NT2/D1 (cell line): ENCODE measurements at places on chromosomes 11 and 22.

DNA sequence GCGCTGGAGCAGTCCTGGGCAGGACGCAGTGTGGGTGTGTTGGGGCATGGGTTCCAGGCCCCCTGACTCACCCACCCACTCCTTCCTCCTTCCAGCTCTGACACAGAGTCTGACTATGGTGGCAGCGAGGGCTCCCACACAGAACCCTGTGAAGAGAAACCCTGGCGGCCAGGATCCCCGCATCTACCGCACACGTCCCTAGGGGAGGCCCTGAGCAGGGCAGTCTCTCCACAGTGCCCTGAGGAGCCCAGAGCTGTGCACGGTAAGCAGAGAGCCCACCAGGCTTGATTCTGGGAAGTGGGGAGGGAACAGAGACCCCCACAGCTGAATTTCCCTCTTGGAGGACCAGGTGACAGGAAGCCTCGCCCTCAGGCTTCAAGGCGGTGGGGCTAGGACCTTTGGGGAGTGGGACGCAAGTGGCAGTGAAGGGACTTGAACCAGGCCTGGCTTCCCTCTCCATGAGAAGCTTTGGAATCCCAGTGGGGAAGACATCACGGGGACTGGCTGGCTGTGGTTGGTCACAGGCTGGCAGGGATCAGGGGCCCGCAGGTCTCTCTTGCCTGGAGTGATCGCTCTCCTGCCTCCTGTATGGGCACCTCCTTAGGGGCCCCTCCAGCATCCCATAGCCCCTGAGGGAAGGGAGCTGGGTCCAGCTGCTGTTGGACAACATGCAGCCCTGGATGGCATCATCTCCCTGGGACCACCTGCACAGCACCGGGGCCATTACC lies 96.4 kb upstream of the PARVA start:
- no peak for DNase-seq

DNA sequence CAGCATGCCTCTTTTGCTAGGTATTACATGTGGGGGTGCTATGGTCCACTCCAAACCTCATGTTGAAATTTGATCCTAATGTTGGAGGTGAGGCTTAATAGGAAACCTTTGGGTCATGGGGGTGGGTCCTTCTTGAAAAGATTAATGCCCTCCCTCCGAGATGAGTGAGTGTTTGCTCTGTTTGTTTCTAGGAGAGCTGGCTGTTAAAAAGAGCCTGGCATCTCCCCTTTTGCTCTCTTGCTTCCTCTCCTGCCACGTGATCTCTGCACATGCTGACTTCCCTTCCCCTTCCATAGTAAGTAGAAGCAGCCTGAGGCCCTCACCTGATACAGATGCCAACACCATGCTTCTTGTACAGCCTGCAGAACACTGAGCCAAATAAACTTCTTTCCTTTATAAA lies 104.5 kb downstream of the FAT3 start:
- no peak for DNase-seq

DNA sequence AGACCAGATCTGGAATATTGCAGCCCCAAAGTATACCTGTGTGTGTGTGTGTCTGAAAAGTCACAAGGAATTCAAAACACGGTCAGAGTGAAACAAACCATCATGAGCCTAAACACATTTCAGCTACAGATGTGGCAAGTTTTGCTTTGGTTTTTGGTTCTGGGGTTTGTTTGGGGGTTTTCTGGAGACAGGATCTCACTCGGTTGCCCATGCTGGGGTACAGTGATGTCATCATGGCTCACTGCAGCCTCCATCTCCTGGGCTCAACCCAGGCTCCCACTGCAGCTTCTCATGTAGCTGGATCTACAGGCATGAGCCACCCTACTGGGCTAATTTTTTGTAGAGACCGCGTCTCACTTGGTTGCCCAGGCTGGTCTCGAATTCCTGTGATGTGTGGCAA lies 41.4 kb upstream of the PHF21A start:
- DNase-seq, result no peak

DNA sequence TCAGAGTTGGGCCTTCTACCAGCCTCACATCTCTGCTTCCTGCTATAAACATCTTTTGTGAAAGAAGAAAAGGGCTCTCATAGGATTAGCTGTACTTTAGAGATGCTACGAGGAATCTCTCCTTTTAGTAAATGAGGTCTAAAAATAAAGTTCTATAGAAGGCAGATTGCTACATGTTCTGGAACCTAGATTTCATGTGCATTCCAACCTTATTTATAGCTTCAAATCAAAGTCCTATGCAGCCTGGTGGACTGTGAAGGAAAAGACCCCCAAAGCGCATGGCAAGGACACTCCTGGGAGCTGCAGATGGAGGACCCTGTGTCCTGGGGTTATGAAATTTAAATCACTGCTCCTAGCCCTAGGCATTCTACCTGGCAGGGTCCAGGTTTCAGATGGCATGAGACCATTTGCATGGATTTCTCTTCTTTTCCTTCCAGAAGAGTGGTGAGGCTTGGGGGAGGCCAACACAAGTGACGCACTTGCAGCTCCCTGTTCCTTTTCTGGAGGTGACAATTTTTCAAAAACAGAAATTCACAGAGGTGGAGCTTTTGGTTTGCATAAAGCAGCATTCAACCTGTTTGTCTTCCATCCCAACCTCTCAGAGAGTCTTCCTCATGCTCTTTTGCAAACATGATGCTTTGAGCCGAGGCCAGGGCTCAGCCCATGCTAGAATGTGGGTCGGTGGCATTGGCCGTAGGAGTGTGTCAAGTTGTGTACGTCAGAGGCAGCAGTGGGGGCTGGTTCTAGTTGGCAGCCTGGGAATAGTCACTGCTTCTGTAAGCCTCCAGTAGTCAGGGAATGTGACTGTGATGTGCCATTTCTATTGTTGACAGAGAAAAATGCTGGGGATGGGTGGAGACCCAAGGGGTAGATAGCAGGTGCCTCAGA lies 6.3 kb downstream of the CRY2 start:
- no peak for DNase-seq

- DNase-seq, result no peak
Measured at GRCh38 chr22:47933891-47934290, 1171.4 kb downstream of the TBC1D22A start.

- DNase-seq, result no peak
Measured at GRCh38 chr11:43124272-43124935, 187.4 kb upstream of the API5 start.

DNA sequence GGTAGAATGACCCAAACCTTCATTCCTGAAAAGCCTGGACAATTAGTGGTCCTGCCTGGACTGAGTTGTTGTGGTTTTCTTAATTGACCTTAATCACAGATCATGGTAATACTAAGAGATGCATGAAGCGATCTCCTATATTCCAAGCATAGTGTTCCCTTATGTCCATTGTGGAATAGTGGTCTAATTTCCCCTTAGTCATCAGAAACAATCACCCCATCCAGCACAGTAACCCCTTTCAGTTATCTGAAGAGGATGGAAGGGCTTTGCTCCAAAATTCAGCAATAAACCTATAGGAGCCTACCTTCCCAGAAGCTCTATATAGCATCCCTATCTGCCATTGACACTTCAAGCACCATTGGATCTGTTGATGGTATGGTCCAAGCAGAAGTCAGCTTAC lies 6.8 kb upstream of the MS4A5 start:
- no peak for DNase-seq

GRCh38 chr11:115678942-115679341 lies 174.7 kb upstream of the CADM1 start:
- DNase-seq, result no peak

DNA sequence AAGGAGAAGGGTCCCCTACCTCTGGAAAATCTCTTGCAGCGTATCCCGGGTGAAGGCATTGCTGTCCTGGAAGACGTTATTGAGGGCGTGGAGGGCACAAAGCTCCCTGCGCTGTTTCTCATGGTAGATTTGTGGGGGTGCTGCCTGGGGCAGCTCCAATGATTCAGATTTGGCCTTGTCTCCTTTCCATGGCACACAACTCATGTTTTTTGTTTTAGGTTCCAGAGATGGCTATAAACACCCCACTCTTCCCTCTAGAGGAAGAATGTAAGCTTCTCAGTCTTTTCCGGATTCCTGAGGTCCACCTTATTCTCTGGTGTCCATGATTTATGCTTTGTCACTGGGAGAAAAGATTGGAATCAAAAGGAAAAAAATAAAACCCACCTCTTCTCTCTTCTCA lies 959 bp downstream of the JOSD1 start:
- DNase-seq, result no peak

DNA sequence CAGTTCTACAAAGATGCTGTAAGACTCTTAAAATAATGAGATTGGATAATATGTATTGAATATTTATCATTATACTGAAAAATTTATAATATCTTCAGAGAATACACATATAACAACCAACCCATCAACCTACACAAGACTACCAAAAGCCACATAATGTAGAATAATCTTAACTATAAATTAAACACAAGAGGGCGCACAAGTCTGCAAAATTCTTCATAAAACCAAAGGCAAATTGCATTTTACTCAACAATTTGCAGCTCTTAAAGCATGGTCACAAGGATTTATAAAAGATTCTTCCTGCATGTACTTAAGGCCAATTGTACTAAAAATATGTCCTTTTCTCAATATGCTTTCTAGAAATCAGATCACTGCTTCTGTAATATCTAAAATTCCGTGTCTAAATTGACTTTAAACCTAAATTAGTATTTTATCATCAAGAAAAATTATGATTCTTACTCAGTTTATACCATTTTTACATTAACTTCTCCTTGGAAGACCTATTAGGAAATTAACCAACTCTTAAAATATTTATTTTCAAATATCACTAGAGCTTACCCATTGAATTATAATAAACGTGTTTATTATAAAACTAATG lies 79.0 kb downstream of the TTC28 start:
- no peak for DNase-seq

- no peak for DNase-seq
Measured at GRCh38 chr11:71188886-71189767, 63.2 kb downstream of the SHANK2 start.

DNA sequence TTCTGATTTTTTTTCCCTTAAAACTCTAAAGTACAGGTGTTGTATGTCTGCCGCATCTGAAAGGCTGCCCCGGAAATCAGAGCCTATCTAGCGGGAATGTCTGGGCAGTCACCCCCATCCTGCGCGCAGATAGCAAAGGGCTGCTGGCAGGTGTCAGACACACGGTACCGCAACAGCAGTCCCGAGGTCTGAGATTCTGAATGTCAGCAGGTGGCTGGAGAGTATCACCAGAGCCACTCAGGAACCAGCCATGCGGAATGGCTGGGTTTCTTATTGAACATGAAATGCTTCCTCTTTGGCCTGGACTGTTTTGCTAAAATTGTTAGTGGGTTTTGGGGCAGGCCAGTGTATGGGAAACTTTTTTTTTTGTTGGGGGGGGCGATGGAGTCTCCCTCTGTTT lies 53.3 kb downstream of the CERK start:
- no peak for DNase-seq

DNA sequence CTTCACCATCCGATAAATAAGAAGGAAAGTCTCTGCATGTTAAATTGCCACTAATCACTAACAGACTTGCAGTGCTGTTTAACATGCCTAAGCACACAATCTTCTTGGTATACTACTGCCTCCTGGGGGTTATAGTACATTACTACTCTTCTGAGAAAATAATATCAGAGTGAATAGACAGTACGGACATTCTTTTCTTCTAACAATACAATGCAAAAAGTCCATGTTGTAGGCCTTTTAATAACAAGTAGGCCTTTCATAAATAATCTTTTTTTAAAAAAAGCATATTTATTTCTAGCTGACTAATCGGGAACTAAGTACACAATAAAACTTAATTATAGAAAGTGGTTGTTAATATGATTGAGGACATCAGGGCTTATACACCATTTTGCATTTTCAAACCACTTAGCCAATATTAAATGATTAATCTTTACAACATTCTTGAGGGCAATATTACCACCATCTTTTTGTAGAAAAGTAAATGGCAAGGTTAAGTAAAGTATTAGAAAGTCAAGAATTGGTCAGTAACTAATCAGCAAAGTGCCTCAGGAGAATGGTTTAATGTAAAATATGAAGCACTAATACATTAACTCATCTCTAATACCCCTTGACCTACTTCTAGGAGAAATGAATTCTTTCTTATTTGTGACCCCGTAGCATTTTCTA lies 84.7 kb downstream of the TTC28 start:
- peak; percentile 16 for DNase-seq

- peak; percentile 15 for DNase-seq
Measured at GRCh38 chr22:39940757-39941305, 19.4 kb upstream of the TMA7B start.

DNA sequence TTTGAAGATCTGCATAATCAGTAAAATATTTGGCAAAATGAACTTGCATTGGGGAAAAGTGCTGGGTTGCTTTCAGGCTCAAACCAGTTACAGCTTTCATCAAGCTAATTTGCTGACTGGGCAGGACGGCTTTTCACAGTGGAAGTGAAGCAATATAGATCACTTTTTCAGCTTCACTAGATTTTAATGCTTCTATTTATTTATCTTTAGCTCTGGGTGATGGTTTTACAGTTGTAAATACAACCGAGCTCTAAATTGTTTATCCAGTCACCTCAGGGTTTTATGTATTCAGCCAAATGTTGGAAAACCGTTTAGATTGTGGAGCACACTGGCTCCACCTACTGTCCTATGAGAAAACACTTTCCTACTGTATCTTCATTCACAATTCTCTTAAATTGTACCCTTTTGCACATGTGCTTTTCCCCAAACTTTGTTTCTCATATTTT lies 58.2 kb downstream of the ACER3 start:
- DNase-seq, result peak; percentile 33

GRCh38 chr22:19085233-19085718 lies 36.9 kb downstream of the DGCR2 start:
- DNase-seq, result no peak

GRCh38 chr11:75689863-75690609 lies 21.2 kb upstream of the MAP6 start:
- no peak for DNase-seq

DNA sequence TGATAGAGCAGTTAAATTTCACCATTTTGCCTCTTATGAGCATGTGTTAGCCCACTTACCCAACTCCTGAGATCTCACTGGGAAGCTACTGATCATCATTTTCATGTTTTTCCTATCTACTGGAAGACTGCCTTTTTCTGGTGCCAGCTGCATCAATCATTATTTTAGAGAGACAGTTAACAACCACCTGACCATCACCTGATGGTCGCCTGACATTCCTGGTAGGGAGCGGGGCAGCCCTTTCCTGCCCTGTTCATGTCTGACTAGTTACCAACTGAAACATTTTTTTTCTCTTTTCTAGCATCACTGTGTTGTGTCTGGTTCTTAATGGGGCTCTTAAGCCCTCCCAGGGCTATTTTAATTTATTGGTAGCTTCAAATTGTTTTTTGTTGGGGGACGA lies 20.2 kb upstream of the PATL1 start:
- DNase-seq, result no peak

DNA sequence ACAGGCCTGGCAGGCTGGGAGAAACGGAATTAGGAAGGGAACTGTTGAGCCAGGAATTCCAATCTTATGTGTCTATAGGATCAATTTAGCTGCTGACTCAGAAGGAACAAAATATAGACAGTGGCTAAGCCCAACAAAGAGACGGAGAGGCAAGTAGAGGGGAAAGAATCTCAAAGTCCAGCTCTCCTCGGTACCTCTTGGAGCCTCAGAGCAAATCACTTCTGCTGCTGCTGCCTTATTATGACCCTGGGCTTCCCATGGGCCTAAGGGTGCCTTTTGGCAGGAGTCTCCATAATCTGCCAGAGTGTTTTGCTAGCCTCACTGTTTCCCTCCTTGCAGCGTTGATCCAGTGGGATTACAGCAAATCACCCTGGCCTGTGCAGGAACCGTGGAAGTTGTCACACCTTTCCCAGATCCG lies 31.7 kb downstream of the PAX6 start:
- no peak for DNase-seq
